Left cardiac atrium (tissue), 4 donors: ENCODE measurements at places on chromosomes 5 and 9. TPM values are rescaled to one million over a fixed set of nuclear protein-coding genes. Genes with fewer than 3 reads are reported as not detected.

DNA sequence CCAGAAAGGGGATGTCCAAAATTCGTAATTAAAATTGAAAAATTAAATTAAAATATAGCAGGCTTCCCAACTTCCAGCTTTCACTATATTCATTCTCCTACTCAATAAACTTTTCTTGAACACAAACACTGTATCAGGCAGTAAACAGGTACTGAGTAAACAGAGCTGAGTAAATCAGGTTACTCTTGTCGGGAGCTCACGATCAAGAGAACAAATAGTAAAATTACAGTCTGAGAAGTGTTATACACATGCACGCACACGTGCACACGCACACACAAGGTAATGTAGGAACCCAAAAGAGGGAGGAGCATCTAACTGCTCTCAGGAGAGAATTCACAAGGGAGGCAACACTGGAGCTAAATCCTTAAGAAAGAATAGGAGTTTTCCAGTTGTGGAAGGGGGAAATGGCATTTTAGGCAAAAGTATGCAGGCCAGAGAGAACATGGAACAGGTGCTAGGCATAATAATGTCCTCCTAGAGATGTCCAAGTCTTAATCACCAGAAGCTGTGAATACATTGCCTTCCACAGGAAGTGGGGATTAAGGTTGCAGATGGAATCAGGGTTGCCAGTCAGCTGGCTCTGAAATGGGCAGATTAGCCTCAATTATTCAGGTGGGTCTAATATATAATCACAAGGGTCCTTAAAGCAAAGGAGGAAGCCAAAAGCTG is 598.8 kb upstream of the BRINP1 start:
- no peak for DNase-seq

GRCh38 chr9:132008855-132009812 is 70.5 kb downstream of the MED27 start:
- no peak for DNase-seq

DNA sequence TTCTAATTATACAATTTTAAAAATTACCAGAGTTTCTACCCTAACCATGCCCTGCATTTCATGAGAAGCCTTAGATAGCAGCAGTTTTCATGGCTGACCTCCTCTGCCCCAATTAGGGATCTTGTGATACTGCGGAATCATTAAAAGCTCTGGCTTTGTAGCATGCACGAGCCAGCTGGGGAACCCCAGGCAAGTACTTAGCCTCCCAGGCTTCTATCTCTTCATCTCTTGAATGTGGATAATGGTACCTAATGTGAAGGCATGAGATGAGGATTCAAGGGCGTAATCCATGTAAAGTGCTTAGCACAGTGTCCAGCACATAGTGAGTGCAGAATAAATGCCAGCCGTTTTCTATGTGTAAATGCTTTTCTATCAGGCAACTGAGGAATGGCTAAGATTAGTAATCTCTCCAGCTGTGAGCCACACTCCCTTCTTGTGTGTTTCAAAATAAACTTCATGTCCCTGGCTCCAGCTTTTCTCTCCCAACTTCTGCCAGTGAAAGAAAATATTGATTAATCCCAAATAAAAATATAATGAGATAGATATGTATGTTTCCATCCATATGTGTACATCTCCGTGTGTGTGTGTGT is 88.4 kb downstream of the APBA1 start:
- DNase-seq = no peak

DNA sequence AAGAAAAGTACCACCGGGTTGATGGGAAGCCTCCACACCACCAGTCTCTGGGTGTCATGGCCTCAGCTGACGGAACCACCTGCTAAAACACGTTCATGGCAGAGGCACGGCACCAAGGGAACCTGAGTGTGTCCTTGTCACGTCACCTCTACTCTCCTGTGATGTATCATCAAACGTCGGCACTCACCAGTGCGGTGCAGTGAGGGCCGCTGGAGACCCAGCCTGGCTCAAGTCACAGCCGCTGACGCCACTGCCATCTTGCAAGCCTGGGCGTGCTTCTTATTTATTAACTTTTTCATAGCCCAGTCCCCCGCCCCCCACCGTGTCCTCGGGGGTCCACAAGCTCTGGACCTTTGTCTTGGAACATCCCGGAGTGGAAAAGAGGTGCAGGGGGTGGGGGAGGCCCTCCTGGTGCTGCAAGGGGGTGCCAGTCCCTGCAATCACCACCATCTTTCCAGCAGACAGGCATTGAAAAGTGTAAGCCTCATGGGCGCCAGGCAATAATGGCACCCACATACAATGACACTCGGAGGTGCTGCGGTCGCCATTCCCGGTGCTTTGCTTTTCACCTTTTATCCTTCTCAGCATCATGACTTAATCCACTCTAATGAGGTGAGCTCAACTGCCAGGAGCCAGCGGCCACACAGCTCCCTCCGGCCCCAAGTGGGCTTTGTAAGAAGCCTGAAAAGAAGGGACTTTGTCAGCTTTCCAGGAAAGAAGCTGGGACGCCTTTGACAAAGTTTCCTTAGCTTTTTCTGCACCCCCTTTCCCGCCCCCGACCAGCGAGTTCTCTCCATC is 202.3 kb upstream of the IRX1 start:
- DNase-seq = no peak

- no peak for DNase-seq
Observed at GRCh38 chr5:42321785-42322184, 101.5 kb upstream of the GHR start.

Gene FOXD4L5
- not detected for total RNA-seq

- no peak for DNase-seq
Observed at GRCh38 chr9:101711330-101711941, 27.0 kb downstream of the GRIN3A start.

GRCh38 chr5:96333391-96333790 is 99.7 kb downstream of the PCSK1 start:
- no peak for DNase-seq

DNA sequence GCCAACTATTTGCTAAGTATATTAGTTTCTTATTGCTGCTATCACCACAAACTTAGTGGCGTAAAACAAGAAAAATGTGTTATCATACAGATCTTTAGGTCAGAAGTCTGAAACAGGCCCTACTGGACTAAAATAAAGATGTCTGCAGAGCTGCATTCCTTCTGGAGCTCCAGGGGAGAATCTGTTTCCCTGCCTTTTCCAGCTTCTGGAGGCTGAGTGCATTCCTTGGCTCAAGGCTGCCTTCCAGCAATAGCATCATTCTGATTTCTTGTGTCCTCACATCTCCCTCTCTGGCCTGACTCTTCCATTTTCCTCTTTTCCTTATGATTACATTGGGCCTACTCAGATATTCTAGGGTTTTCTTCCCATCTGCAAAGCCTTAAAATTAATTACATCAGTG is 15.9 kb downstream of the MAN2A1 start:
- DNase-seq = no peak

GRCh38 chr9:111853450-111853827 is 43.2 kb upstream of the UGCG start:
- DNase-seq = no peak

GRCh38 chr5:150763023-150763769 is 4.4 kb upstream of the DCTN4 start:
- DNase-seq = peak; percentile 72

DNA sequence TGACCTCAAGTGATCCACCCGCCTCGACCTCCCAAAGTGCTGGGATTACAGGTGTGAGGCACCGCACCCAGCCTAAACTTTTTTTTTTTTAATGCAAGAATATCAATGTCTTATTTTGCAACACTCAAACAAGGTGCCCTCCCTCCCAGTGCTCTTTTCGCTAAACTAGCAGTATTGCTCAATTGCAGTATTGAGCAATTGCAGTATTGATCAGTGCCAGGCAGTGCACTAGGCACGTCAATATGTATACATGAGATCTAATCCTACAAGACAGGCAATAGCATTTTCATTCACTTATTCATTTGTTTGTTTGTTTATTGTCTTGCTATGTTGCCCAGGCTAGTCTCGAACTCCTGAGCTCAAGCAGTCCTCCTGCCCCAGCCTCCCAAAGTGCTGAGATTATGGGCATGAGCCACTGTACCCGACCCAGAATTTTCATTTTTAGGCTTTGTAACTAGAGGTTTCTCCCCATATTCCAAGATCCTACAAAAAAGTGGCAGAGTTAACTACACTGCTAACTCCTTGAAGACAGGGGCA is 94.5 kb downstream of the TTLL11 start:
- DNase-seq = no peak

DNA sequence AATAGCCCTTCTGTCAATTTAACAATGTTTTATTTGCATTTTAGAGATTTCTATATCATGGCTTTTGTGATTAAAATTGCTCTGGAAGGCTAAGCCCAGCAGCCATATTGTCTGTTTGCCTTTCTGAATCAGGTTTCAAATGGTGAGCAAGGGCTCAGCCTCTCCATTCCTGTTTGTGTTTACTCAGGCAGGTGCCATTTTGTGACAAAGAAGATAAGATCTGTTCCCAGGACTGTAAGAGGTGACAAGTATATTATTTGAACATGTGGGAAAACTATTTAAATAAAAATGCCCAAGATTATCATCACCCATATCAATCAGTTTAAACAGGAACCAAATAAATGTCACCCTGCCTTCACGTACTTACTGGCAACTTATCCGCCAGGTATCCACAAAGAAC is 641.3 kb upstream of the KLF4 start:
- DNase-seq = no peak

Gene CNTNAP3
- total RNA-seq = 13.7 TPM

DNA sequence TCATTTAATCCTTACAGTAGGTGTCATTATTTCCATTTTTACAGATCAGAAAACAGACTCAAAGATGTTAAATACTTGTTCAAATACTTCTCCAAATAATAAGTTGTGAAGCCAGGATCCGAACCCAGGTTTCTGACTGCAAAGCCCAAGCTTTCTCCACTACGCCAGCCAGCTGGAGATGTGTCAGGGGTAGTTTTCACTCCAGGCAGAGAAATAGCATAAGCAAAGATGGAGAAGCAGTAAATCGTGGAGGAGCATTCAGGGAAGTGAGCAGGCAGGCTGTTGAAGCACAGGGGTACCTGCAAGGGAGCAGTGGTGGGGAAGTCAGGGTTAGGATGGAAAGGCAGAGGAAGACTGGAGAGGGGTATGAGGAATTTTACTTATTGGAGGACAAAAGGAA is 2.9 kb downstream of the TLN1 start:
- DNase-seq = no peak

DNA sequence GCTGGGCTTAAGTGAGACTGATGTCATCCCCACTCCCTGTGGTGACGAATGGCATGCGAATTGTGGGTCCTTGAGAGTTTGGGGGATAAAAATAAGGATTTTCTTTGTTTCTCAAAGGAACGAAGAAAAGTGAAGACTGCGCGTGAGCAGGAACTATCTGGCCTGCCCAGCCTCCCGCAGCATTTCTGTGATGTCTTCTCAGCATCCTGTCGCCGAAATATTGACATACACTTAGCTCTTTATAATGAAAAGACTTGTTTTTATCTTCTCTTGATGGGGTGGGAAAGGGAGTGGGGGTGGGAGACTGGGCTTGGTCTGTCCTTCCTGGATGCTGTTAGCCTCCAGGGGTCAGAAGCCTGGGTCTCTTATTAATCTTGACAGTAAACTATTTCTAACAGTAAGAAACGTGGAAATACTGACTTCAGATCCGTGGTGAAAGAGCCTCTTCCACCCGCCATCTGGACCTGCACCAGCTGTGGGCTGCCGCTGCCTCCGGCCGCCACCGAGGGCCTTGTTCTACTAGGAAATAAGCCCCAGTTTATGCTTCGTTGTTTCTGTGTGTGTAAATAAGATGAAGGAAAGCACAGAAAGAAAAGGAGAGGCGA is 239.6 kb downstream of the FANCC start:
- DNase-seq = no peak

Gene BTNL3
- not detected for total RNA-seq

Gene MAN2A1
- 15.4 TPM for total RNA-seq
